ENCODE measurements at places on chromosomes 16 and 17.

DNA sequence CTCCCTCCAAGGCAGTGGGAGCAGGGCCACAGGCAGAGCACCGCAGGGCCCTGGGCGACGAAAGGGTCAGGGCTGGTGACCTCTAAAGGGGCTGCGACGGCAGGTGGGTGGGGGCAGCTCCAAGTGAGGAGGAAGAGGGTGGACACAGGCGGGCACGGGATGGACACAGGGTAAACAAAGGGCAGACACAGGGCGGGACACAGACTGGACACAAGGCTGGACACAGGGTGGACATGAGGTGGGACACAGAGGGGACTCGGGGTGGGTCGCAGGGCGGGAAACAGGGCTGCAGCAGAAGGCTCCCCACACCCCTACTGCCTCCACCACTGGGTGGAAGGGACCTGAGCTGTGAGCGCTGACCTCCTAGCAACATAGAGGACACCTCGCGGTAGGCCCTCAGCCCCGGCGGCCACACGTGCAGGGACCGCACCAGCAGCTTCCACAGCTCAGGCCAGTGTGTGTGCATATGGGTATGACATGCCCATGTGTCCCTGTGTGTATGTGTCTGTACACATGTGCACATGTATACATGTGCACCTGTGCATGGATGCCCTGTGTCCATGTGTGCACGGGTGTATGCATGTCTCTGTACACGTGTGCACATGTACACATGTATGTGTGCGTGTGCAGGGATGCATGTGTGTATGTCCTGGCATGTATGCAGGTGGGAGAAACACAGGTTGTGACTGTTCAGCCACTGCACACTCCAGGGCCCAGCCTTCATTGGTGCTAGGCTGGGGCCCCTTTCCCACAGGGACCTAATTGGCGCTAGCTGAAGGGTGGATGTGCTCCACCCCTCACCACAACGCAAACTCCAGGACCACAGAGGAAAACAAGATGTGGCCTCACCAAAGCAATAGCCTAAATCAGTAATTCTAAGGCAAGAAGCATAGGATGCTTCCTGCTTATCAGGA is 7.6 kb downstream of the LMF1 start:
- DNase-seq: no peak

- DNase-seq: no peak
Observed at GRCh38 chr16:11015076-11015475, 70.7 kb downstream of the CLEC16A start.

DNA sequence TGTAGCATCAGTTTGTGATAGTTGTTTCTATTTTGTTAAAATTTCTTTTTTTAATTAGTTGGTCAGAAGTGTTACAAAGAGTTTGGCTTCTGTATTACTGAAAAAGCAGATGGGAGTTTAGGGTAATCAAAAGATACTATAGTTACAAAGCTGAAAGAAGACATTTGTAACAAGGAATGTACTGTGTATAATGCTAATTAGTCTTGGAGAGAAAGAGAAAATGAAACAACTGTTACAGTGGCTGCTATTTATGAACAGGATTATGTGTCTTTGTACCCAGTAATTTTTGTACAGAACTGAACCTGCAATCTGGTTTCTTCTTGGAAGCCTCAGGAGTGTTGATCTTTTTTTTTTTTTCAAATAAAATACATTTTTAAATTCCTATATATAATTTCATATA is 14.3 kb downstream of the GDPD1 start:
- no peak for DNase-seq

DNA sequence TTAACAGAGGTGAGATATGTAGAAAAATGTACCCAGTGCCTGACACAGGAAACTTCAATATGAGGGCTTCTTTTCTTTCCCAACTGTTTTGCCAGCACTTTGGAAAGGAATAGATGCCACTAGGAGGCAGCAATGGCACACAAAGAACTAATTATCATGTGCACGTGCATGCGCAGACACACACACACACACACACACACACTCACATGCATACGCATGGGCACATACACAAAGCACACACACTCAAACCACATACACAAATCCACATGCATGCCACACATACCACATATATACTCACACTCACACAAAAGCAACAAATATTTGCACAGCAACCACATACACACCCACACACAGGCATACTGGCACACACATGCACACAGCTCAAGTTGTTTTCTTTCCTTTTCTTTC is 8.8 kb upstream of the CEP112 start:
- peak; percentile 63 for DNase-seq

DNA sequence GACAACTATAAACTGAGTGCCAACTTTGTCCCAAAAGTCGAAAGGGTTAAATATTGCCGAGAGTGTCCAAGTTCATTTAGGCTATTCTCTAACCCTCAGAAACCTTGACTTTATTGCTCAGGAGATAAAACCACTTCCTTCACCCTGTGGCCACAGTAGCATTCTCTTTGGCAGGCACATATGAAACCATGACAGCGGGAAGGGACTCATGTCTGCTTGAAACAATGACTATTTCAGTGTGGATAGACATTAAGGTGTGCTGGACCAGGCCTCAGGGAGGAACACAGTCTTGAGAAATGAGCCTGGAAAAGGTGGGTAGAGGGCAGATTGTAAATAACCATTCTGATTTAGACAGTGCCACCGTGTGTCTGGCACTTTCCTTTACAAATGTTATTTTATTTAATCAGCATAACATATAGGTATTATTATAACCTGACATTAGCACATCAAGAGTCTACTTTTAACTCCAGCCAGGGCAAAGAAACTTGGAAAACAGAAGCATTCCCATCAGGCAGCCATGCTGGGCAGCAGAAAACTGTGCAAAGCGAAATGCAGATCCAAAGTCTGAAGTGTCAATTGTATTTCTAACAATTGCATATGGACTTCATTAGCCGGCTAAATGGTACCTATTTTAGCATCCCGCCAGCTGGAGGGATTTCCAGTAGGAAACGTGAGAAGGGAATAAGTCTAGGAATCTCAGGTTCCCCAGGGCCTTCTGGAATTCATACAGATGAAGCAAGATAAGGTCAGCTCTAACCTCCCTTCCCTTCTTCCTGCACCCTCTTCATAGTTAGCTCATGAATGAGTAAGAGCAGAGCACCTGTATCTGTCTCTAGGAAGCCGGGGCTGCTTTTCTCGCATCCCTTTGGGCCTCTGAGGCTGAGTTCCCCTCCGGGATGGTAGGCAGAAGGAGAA is 212.8 kb upstream of the ELAC2 start:
- DNase-seq: no peak

- DNase-seq: no peak
Observed at GRCh38 chr16:85612191-85612800, 826 bp upstream of the GSE1 start.

GRCh38 chr17:39652587-39653315 is 12.4 kb upstream of the TCAP start:
- DNase-seq: no peak

GRCh38 chr16:11089504-11090124 is 145.2 kb downstream of the CLEC16A start:
- DNase-seq: no peak

DNA sequence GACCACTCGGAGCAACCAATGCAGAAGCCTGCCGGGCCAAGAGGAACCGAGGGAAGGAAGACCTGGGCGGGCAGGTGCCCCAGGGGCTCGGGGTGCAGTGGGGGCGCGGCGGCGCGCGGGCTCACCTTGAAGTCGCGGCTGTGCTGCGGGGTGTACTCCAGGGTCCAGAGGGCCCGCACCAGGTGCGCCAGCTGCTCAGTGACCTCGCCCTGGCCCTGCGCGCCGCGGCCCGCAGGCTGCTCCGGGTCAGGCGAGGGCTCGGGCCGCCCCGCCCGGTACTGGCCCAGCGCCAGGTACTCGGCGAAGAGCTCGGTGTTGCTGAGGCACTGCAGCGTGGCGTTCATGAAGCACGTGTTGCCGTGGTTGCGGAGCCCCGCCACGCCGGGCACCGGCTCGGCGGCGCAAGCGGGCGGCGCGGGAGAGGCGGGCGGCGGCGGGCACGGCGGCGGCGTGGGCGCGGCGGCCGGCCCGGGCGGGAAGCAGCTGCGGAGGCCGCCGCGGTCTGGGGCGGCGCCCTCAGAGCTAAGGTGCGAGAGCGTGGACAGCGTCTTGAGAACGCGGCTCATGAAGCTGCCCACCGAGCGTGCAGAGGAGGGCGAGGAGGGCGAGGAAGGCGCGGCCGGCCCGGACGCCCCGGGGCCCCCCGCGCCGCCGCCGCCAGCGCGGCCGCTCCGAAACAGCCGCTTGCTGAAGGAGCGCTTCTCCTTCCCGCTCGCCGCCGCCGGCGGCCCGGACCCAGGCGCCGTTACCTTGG is 562 bp downstream of the USP31 start:
- DNase-seq: peak; percentile 12

GRCh38 chr16:11257131-11257938 is 1.3 kb upstream of the SOCS1 start:
- peak; percentile 61 for DNase-seq

GRCh38 chr17:70468661-70469060 is 299.3 kb downstream of the KCNJ2 start:
- DNase-seq: no peak

- no peak for DNase-seq
Observed at GRCh38 chr17:50027172-50027880, 28.6 kb upstream of the ITGA3 start.

Data from neural crest cell (in vitro differentiated cells).